ENCODE measurements at places on chromosomes 7 and 10.

- DNase-seq = peak; percentile 8
These were observed 5.5 kb upstream of the LAMB4 start for GRCh38 chr7:108135446-108136190.

DNA sequence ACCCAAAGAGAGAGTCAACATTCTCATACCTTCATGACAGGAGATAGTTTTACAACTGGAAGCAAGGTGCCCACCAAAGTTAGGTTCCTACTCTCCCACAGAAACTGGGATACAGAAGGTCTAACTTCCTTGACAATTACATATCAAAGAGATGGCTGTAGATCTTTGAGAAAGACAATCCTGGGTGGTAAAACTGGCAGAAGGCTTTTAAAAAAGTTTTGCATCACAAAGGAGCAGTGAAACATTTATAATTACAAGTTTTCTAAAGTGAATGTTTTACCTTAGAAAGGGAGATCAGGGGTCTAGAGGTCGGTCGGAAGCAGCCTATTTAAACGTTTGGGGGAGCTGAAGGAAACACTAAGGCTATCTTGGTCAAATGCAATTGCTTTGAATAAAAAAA lies 166.6 kb upstream of the STEAP1 start:
- no peak for DNase-seq

- no peak for DNase-seq
These were observed 25.3 kb downstream of the GFRA1 start for GRCh38 chr10:116247691-116248090.

DNA sequence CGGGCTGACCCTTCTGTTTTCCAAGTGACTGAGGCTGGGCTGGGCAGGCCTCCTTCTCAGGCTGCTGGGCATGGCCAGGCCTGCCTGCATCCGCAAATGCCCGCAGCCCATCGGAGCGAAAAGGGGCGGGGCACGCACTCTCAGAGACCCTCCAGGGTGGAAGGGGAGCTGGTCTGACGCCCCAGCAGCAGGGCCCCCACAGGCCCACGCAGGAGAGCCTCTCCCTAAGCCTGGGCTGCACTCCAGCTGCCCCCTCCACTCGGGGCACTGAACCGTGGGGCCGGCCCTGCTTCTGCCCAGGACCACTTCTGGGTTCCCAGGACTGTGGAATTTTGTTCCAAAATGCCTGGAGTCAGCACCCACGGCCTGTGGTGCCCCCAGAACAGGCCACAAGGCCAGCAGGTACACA lies 9.3 kb downstream of the ADAP1 start:
- DNase-seq = no peak

DNA sequence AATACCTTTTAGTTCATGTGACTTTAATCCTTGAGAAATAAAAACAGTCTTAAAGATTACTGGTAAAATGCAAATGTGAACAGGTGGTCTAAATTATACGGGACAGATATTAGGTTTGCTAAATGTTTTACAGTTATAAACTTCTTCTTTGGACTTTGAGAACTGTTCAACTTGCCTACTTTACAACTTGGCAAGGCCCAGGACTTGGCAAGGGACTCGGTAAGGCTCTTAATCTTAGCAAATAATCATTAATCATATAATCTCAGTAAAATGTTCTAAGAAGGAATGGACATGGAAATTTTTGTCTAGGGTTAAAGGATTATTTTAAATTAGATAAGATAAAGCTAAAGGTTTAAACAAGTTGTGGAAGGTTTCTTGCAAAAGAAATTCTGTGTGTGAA lies 4.8 kb upstream of the UBE2D4 start:
- DNase-seq = no peak

DNA sequence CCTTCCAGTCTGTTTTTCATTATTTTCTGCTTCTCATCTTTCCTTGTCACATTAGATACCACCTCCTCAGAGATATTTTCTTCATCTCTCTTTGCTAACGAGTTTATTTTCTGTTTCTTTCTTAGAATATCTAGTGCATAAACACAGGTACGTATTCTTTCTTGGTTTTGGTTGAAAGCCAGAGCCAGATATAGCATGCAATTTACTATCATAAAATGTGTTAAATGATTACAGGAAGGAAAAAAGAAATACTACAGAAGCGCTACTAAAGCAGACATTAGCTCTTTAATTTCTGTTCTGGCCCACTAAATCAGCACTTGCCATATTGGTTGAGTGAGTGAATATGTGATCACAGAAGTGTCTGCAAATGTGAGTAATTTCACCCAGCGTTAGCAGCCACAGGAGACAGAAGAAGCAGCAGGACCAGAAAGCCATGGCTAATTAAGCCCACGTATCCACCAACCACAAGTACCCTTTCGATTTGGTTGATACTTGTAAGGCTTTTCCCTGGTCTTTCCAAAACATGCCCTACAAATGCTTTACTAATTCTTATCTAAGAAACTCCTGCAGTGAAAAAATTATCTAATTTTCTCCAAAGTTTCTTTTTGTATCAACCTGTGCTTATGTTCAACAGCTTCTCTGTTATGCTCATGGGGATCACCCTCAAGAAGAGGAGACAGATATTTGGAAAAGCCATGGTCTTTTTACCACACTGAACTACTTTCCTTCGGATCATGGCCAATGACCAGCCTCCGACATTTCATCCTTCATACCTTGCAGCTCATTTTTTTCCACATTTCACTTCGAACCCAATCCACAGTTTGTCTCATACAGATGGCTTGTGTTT lies 23.1 kb upstream of the MACC1 start:
- no peak for DNase-seq

GRCh38 chr10:24552346-24553016 lies 171.2 kb downstream of the ARHGAP21 start:
- no peak for DNase-seq

DNA sequence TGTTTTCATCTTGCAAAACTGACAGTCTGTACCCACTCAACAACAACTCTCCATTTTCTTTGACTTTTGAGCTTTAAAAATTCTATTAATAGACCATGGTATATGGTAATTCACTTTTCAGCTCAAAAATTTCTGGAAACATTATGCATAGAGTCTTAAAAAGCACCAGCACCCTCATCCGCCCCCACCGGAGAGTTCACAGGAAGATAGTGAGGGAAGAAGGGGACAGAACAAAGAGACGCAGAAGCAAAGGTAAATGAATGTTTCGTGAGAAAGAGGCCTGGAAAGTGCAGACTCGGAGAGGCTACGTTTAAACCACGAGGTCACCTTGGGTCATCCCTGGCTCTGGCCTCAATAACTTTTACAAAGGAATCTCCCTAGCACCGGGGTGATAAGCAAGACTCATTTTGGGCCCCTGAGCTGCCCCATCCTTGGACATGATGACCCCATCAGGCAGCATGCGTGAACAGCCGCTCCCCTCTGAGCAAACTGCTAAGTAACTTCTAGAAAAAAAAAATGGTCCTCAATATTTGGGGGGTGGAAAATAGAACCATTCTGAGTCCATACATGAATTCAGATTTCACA lies 96.3 kb downstream of the CPXM2 start:
- DNase-seq = no peak
